Kasumi-1 (cell line): ENCODE measurements at places on chromosomes 5 and 9.
A peak's percentile ranks its signal among the peaks of the same experiment; 100 is the strongest.

DNA sequence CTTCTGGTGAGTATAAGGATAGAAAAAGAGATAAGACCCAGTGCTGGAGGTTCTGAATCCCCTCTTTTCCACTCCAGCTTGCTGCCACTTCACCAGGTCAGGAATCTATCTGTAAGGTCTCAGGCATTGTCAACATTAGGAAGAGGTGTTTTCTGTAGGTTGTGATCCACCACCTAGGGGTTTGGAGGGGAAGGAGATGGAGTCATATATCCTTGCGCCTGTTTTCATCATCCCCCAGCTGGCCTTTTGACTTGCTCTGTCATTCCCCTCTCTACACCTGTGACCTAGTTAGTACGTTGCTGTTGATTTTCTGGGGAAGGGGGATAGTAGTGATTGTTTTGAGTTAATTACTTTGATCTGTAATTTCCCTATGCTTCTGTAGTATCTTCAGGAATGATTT is 20.5 kb downstream of the SPINK5 start:
- no peak for DNase-seq

DNA sequence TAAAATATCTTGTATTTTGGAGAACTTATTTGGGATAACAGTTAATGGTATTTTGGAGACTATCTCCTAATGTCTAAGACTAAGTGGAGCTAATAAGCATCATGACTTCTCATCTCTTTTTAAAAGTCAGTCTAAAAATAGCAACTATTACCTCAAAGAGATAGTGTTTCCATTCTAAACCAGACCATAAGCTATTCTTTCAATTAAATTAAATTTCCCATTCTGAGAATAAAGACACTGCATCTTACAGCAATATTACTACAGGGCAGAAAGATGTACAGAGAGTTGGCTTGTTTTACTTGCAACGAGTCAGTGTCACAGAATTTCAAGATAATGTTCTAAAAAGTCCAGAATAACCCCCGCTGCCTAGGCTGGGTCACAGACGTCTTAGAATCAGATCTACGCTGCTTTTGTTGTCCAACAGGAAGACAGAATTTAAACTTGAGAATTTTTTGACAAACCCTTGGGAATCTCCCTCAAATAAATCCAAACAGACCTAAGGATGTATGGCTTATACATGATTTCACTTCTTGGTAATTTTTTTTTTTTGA is 98.9 kb downstream of the USP20 start:
- DNase-seq: no peak

GRCh38 chr9:124708633-124709291 is 62.3 kb downstream of the NR6A1 start:
- DNase-seq: no peak

GRCh38 chr5:6766604-6767093 is 53.4 kb downstream of the TENT4A start:
- peak; percentile 95 for DNase-seq
